Inflammatory macrophage treated with lipopolysaccharide for 1 hour (primary cell): ENCODE measurements at places on chromosomes 12 and 14.

GRCh38 chr12:102009796-102010195 is 52.0 kb downstream of the WASHC3 start:
- no peak for DNase-seq

- no peak for DNase-seq
These were observed 426.0 kb downstream of the GALC start for GRCh38 chr14:87566991-87567390.

DNA sequence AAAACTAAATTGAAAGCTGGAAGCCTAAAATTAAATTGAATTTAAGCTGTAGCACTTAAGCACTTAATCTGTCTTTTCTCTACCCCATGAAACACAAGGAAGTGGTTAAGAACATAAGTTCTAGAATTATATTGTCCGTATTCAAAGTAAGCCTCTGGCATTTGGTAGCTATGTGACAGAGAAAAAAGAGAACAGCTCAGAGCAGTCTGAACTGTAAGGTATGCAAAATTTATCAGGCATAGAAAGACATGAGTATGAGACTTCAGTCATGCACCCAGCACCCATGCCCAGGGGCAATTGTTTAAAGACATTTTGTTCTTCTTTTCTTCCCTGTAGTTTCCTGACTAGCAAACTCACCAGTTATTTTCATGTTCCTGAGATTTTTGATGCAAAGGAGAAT is 116.7 kb downstream of the KCNMB4 start:
- no peak for DNase-seq

DNA sequence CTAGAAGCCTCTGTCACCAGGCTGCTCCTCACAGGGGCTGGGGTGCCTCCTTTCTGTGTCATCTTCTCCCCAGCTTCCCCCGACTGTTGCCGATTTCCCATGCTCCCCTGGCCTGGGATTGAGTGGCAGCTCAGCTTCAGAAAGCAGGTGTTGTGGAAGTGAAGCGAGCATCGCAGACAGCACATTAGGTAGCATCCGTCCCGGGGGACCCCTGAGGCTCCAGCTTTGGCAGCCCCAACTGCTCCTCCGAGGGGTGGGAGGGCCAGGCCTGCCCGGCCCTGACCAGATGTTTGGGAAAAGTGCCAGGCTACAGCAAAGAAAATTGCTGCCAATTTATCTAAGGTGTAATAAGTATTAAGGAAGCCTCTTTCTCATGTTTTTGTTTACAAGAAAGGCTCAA is 1045.6 kb downstream of the BCL11B start:
- DNase-seq = no peak

DNA sequence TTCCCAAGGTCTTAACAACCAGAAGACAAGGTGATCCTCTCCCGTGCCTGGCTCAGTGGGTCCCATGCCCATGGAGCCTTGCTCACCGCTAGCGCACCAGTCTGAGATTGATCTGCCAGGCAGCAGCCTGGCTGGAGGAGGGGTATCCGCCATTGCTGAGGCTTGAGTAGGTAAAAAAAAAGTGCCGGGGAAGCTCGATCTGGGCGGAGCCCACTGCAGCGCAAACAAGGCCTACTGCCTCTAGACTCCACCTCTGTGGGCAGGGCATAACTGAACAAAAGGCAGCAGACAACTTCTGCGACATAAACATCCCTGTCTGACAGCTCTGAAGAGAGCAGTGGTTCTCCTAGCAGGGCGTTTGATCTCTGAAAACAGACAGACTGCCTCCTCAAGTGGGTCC is 104.0 kb downstream of the C14orf39 start:
- no peak for DNase-seq

DNA sequence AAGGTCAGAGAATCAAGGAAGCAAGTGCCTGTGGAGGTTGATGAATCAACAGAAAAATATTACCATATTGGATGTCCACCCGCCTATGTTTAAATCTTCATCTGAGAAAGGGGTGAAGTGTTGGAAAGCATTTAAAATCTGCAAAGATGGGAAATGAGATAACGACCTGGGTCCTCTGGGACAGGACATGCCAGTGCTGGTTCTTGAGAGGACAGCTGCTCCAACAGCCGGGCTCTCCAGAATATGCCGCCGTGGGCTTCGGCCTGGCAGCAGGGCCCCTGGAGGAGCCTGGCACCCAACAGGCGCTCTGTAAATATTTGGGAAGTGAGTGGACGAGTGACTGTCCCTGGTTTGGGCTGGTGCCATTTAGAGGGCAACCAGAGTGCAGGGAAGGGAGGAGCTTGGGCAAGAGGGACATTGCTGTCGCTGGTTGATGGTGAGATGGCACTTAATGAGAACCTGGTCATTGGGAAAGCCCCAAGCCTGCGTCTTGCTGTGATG is 129.9 kb downstream of the KCNA5 start:
- DNase-seq = no peak

- DNase-seq = no peak
These were observed 113.4 kb upstream of the PELI2 start for GRCh38 chr14:56004786-56005185.

- DNase-seq = no peak
These were observed 61.4 kb upstream of the MANSC4 start for GRCh38 chr12:27841392-27841882.

GRCh38 chr12:26828280-26829073 is 4.5 kb downstream of the ITPR2 start:
- DNase-seq = no peak

GRCh38 chr14:36604757-36605505 is 22.5 kb upstream of the NKX2-8 start:
- peak; percentile 86 for DNase-seq
